Esophagus (tissue), 2 donors: ENCODE measurements at places on chromosomes 5 and 9. TPM values are rescaled to one million over a fixed set of nuclear protein-coding genes. Genes with fewer than 3 reads are reported as not detected.

Gene PCDHB5
- 0.26 TPM for polyA plus RNA-seq

Gene NDFIP1
- 14.1 TPM for polyA plus RNA-seq

Gene EDIL3
- polyA plus RNA-seq: 1.6 TPM

Gene SPINK7
- polyA plus RNA-seq: 394 TPM

Gene VLDLR
- 11.0 TPM for polyA plus RNA-seq
